ENCODE measurements at places on chromosomes 16 and 17.

- no peak for DNase-seq
Measured at GRCh38 chr17:82552580-82552979, 33.0 kb downstream of the FOXK2 start.

GRCh38 chr17:78316115-78316866, 43.6 kb downstream of the SOCS3 start:
- DNase-seq, result no peak

- no peak for DNase-seq
Measured at GRCh38 chr17:74484066-74484465, 17.6 kb downstream of the CD300A start.

- DNase-seq, result peak; percentile 65
Measured at GRCh38 chr16:67514382-67514828, 14.2 kb upstream of the RIPOR1 start.

- peak; percentile 69 for DNase-seq
Measured at GRCh38 chr17:28725660-28726225, 290 bp downstream of the TLCD1 start.

DNA sequence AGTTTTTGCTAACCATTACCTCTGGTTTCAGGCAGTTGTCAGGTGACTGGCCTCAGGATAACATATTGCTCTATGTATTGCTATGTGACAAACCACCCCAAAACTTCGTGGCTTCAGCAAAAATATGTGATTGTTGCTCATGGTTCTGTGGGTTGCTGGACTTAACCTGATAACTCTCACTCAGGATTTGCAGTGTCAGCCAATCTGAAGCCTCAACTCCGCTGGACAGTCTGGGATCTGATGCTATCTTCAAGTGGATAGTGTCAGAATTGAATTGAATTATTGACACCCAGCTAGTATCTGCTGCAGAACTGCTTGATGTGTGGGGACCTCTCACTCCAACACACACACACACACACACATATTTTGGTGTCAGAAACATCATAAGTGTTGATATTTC, 34.7 kb upstream of the GUCY2D start:
- DNase-seq, result no peak

DNA sequence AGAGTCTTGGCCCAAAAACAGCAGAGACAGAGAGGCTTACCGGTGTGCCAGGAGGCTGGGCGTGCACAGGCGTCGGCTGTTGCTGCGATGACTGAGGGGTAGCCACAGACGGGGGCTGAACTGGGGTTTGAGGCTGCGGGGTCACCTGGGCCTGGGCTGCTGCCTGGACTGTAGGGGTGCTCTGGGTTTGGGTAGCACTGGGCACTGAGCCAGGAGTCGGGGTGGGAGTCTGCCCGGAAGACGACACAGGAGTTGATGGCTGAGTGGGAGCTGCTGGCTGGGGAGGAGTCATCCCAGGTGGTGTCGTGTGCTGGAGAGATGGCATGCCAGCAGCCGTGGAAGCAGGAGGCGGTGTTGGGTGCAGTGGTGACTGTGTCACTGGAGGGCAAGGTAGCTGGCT, 53.2 kb upstream of the TRAP1 start:
- no peak for DNase-seq

GRCh38 chr16:55179411-55179810, 144.6 kb upstream of the IRX6 start:
- DNase-seq, result no peak

- DNase-seq, result no peak
Measured at GRCh38 chr16:15961060-15961511, 11.7 kb downstream of the ABCC1 start.

DNA sequence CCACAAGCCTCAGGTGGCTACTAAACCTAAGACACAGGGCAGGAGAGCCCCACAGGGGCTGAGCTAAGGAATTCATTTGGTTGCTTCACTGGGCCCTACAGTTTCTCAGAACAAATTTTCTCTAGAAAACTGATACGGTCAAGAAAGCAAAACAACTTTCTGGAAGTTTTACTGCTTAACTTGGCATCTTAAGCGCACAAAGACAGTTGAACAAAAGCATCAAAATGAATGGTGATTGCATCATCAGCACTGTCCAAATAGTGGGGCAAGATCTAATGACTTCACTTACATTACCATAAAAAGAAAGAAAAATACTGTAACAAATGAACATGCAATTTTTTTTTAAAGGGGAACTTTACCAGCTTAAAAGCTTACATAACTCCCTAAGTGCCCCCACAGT, 47.6 kb downstream of the XPO6 start:
- DNase-seq, result no peak

All from PC-9 (cell line).